ENCODE measurements at places on chromosomes 6 and 20.

GRCh38 chr6:151290877-151291721, 51.3 kb downstream of the AKAP12 start:
- no peak for DNase-seq

- no peak for DNase-seq
Observed at GRCh38 chr6:26561533-26562466, 23.6 kb downstream of the HMGN4 start.

- no peak for DNase-seq
Observed at GRCh38 chr20:36478137-36478905, 63.0 kb upstream of the MYL9 start.

GRCh38 chr6:132954936-132955335, 140.6 kb downstream of the RPS12 start:
- no peak for DNase-seq

- DNase-seq: no peak
Observed at GRCh38 chr6:17741507-17741906, 34.8 kb upstream of the NUP153 start.

- no peak for DNase-seq
Observed at GRCh38 chr6:113184291-113184690, 672.9 kb upstream of the MARCKS start.

DNA sequence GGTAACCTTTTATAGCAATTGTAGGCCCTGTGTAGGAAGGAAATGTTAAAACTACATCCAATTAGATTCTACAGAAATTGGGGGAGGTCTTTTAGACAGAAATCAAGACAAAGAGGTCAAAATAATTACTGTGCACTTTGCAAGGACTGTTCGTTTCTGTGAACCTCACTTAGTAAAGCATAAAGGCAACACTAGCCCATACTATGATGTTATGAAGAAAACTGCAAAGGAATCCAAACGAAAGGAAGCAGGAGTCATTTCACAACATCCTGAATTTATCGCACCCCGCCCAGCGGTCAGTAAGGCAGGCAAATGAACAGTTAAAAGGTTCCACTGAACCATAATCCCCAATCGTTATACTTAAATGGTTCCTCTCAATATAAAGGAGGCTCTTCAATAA, 429.5 kb upstream of the ARID1B start:
- no peak for DNase-seq

DNA sequence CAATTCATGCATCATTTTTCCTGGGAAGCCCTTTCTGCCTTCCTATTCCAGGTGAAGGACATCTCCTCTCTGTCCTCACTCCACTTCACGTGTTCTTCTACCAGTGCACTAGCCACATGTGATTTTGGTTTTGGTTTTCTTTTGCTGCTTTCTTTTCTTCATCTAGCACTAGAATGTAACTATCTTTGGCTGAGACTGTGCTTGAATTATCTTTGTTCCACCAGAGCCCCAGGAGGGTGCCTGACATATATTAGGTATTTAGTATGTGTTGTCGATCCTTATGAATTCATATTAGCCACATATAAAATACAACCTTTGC, 79.9 kb downstream of the VGLL2 start:
- no peak for DNase-seq

DNA sequence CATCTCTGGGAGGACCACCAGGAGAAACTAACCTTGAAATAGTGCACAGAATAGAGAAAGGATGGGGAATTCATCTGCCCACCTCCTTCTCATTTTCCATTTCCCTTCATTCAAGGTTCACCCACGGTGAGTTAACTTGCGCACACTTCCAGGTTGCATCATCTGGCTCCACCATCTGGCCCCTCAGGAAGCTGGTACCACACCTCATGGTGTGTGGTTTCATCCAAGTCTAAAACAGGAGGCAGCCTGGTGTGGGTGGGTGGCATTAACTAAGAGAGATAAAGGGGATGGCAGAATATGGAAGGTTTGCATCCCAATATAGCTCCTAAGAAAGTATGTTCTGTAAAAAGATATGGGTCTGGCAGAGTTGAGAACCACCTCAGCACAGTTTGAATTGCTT, 3.8 kb downstream of the ZNF334 start:
- no peak for DNase-seq

- DNase-seq: peak; percentile 65
Observed at GRCh38 chr20:32482442-32483261, 102.5 kb downstream of the NOL4L start.

DNA sequence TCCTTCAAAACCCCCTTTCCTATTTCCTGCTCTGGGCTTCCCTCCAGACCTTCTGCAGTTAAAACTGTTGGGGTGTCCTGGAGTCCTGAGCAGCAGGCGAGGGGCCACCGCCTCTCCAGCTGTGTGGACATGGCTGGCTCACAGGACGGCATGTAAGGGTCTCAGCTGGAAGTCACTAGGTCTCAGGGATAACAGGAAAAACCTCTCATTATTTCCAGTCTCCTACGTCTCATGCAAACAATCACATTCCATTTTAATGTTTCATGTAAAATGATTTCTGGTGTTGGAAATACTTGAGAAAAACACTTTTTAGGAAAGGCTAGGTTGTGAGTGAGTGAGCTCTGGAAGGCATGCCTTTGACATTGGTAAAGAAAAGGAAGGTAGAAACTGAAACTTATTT, 158.7 kb downstream of the SCML4 start:
- DNase-seq: no peak

DNA sequence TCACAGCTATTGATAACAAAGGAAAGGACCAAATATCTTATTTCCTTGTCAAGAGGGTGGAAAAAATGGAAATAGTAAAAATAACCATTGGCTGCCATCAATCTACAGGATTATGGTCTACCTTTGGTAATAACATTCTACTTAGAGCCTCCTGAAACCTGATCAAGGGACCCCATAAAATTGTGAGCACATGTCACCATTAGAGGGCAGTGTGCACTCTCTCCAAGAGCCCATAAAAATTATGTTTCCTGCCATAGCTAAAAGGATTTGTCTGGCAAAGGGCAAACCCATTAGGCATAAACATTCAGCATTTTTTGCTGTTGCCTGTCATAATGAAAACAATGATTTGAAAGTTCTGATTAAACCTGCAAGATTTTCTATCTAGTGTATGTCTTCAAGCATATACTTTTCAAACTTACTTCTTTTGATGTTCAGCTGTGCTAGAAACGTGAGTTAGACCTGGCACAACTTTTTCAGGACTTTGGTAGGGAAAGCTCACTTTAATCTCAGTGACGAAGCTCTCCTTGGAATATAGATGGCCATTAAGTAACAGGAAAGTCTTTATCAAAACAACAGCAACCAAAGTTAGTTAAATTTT, 120.7 kb upstream of the ZFP64 start:
- DNase-seq: peak; percentile 55

GRCh38 chr6:75230484-75231325, 12.9 kb downstream of the COX7A2 start:
- peak; percentile 12 for DNase-seq

- no peak for DNase-seq
Observed at GRCh38 chr20:50589548-50590347, 79.6 kb downstream of the PTPN1 start.

DNA sequence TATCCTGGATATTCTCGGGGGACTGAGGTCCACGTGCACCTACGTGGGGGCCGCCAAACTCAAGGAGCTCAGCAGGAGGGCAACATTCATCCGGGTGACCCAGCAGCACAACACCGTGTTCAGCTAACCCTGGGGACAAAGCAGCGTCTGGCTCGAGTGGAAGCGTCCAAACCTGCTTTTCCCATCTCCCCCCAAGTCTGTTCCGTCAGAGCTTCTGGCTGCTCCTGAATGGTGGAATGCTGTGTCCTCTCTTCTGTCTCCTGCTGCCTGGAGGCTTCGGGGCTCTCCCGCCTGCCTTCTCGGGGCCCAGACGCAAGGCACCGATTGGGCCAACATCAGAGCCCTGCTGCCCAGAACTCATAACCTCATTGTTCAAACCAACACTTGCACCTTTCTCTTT, 56.7 kb downstream of the GMPR start:
- no peak for DNase-seq

GRCh38 chr20:10427060-10427692, 6.8 kb downstream of the MKKS start:
- DNase-seq: no peak

GRCh38 chr6:144581812-144582537, 296.8 kb downstream of the UTRN start:
- DNase-seq: peak; percentile 6

DNA sequence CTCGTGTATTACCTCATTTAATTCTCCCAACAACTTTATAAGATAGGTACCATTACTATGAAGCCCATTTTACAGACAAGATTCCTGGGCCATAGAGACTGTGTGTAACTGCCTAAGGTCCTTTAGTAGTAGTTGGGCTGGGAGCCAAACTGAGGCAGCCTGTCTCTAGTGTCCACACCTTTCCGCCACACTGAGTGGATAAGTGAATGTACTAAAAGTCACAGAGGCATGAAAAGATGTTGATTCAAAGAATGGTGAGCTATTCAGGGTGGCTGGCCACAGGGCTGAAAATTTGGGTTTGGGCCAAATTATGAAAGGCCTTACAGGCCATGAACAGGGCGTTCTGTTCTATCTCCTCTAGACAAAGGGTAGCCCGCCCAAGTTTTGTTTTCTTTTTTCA, 11.0 kb downstream of the CD24 start:
- no peak for DNase-seq

- no peak for DNase-seq
Observed at GRCh38 chr6:141041596-141042087, 1091.1 kb upstream of the GJE1 start.

DNA sequence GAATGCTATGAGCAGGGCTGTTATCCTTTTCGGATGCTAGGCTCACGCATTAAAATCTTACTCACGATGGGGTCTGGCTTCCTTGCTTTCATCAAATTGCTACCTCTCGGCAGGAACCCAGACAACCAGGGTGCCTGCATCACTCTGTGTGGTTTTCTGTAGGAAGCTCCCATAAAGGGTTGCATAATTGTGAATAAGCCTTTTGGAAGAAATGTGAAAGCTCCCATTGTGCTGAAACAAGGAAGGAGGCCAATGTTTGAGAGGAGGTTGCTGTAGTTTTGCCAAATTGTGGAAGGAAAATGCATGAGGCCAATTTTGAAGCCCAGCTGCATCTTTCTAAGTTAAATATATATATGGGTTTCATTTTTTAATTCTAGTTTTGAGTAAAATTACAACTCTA, 615.5 kb downstream of the C6orf118 start:
- no peak for DNase-seq
